ENCODE measurements at places on chromosomes 7 and 10.

- no peak for DNase-seq
Measured at GRCh38 chr10:91570220-91570619, 62.7 kb downstream of the PPP1R3C start.

DNA sequence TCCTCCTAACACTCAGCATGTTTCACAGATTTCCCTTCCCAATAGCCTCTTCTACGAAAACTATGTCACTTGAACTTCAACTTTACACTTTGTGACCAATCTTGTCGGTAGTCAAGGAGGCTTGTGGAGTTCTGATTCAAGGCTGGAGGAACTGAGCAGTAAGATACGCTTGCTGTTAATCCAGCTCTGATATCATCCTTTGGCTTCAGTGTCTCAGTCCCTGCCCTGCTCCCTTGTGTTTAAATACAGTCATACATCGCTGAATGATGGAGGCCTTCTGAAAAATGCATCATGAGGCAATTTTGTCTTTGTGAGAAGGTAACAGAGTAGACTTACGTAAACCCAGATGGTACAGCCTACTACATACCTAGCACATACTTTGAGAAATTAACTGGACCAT, 173.6 kb downstream of the RNF133 start:
- DNase-seq, result no peak

- DNase-seq, result no peak
Measured at GRCh38 chr7:129227646-129228578, 3.1 kb downstream of the AHCYL2 start.

GRCh38 chr7:25596443-25596842, 368.2 kb upstream of the NPVF start:
- no peak for DNase-seq

GRCh38 chr10:17213646-17214349, 12.3 kb upstream of the TRDMT1 start:
- no peak for DNase-seq

- no peak for DNase-seq
Measured at GRCh38 chr10:132943058-132943790, 854 bp upstream of the CFAP46 start.
